ENCODE measurements at places on chromosomes 7 and 10.

- DNase-seq: no peak
These were observed 56.1 kb downstream of the MKI67 start for GRCh38 chr10:128070161-128070560.

DNA sequence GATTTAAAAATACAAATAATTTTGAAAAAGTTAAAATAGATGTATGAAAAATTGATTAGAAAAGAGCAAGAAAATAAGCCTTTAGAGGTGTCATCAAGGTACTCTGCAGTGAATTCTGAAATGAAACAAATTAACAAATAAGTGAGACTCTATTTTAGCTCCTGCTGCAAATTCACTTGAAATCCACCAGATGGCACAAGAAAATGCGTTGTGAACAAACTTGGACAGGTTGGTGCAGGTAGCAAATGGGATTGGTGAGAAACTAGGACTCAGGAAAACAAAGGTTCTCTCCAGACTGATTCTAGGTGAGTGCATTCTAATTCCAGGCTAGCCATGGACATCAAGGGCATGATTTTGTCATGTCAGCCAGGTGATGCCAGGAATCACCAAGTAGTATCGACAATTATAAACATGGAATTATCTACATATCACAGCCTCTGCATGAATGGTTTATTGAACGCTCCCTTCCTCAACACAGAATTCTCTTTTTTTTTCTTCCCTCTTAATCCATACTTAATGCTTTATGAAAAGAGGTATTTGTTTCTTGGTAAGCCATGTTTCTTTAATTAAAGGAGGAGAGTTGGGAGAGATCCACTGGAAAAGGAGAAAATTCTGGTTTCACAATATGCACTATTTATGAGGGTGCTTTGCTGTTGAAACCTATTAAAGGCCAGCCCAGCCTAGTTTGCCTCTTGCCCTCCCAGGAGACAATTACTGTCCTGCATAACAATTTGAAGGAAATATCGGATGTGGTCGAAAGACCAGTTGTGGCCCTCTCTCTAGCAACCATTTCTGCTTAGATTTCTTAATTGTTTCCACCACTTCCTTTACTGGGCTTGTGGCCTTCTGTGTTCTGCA lies 118.1 kb downstream of the ZNF365 start:
- peak; percentile 81 for DNase-seq

DNA sequence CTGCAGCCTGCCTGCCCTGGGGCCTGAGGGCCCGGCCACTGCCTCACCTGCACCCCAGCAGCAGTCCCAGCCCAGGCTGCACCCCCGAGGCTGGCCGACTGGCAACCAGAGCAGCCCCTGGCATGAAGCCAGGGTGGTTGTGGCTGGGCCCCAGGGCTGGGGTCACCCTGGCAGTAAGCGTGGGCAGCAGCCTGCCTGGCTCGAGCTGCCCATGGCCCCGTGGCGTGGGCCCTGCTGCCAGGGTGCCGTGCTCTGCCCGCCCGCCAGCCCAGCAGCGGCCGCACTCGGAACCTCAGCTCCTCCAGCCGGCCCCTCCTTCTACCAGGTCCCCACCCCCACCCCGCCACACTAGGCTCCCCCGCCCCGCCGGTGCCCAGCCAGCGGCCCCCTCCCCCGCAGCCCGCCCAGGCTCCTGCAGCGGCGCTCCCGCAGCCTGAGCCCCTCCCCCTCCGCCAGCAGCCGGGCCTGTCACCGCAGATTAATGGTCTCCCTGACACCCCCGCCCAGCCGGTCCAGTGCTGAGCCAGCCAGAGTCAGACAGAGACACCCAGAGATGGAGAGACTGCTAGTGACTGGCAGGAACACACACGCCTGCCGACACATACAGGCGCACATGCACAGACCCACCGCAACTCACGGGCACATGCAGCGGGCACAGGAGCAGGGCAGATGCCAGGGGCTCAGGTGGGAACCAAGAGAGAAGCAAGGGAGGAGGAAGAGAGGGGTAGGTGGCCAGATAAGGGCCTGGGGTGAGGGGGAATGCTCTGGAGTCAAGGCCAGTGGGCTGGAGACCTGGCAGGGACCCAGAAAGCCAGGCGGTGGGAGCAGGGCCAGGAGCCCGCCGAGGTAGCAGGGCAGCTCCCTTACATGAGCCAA lies 22.4 kb downstream of the KCNH2 start:
- no peak for DNase-seq

- no peak for DNase-seq
These were observed 140.9 kb downstream of the BTAF1 start for GRCh38 chr10:92064506-92064905.

DNA sequence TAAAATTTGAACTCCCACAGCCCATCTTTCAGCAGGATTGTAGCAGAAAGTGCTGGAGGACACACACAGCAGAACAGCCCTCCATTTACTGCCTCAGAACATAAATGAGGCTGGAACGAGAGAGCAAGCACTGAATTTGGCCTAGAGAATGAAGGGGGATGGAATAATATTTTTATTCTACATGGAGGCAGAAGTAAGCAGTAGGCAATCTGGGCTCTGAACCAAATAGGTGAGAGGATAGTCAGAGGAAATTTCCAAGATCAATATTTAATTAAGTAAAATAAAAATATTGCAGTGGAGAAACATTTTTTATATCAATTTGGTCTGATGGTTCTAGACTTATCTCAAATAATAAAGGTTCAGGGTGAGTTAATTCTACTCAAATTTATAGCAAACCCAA lies 29.2 kb upstream of the TSPAN13 start:
- DNase-seq: no peak

DNA sequence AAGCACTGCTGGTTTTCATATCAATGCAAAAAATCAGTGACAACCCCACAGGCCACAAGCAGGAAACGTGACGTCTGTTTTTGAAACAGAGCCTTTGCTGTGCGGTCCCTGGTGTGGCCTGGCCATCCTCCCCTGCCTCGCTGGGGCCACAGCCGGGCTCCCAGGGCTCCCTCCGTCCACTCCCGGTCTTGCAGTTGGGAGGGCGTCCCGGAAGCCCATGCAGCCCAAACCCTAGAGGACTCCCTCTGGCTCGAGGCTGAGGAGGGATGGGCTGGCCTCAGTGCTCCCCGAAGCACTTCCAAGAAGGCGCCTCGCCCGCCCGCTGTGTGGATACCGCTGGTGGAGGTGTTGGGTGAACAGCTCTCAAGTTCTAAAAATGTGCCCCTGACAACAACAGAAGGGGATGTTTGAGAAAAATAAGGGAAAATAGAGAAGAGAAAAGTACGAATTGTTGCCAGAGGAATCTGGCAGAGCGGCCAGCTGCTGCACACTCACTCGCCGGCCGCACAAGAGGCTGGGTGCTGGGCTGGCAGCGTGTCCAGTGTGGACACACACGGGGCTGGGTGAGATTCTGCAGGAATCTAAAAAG lies 73.5 kb downstream of the ZRANB1 start:
- no peak for DNase-seq

DNA sequence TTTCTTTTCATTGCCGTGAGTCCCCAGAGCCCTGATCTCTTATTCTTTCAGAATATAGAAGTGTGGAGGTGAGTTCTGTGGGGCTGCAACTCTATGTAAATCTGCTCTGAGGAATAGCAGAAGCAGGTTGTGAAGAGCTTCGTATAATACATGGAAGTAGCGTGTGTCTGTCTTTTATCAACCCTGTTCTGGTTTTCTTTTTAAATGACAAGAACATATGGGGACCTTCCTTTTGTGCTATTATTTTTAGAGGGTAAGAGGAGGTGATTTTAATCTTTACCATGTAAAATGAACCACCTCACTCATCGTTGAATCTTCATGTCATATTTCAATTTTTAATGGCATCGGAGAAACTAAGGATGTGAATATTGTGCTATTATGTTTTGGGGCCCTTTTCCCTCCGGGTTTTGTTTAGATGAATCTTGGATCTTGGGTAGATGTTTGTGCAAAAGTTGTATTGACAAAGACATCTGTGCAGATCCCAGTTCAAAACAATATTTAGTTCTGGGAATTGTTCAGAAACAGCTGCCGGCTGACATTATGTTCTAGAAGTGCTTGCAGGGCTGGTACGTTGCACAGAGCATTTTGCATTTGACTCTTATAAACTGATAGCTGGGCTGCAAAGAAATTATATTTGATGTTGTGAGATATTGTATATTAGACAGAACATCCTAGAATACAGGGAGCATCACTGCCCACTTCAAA lies 46.7 kb downstream of the PLXDC2 start:
- DNase-seq: no peak

DNA sequence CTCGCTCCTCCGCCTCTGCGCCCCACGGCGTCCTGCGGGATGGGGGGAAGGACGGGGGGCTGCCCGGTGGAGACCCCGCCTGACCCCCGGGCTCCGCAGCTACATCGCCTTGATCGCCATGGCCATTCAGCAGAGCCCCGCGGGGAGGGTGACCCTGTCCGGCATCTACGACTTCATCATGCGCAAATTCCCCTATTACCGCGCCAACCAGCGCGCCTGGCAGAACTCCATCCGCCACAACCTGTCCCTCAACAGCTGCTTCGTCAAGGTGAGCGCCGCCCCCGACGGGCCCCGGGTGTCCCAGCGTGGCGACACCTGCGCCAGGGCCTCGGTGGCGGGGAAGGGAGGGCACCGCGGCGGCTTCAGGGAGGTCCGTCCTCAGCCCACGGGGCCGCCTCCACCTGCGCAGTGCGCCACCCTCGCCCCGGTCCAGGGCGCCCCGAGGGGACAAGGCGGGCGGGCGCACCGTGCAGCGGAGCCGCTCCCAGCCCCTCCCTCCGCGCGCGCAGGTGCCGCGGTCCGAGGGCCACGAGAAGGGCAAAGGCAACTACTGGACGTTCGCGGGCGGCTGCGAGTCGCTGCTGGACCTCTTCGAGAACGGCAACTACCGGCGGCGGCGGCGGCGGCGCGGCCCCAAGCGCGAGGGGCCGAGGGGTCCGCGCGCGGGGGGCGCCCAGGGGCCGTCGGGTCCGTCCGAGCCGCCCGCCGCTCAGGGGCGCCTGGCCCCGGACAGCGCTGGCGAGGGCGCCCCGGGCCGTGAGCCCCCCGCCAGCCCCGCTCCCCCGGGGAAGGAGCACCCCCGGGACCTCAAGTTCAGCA lies 793 bp downstream of the FOXL3 start:
- no peak for DNase-seq

- DNase-seq: peak; percentile 8
These were observed 36.0 kb downstream of the NRCAM start for GRCh38 chr7:108419961-108420908.

- no peak for DNase-seq
These were observed 59.8 kb downstream of the CPVL start for GRCh38 chr7:29086545-29086944.

GRCh38 chr7:12327922-12328321 lies 75.7 kb downstream of the VWDE start:
- no peak for DNase-seq

GRCh38 chr7:140616328-140616727 lies 24.3 kb downstream of the DENND2A start:
- DNase-seq: no peak

DNA sequence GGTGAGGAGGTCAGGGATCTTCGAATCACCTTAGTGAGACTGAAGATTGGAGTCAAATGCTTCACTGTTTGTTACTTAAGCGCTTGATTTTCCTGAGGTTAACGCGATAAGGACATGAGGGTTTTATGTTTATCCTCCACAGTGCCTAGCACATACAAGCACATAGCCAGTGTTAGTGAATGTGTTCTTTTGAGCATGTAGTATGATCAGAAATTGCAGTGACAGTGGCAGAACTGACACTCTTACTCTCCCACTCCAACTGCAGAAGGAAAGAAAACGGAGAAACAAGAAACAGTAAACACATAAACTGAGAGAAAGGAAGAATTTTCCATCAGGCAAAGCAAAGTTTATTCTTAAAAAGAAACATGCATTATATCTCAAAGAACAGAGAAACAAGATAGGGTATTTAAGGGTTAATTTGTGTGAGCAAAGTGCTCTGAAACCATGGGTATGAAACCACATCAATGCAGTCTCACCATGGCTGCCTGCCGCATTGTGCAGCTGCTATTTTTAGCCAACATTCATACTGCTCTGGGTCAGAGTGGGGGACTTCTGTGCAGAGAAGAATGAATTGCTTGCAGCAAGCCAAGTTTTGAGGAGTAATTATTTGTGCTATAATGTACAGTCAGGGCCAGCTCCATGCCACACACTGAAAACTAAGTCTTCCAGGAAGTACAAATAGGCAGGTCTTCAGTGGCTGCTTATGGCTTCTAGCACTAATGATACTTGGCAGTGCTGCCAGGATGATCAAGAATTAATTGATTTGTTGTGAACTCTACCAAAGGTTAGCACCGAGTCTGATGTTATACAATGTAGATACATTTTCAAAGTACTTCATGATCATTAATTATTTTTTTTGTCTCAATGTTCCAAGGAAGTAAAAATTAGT lies 152.0 kb downstream of the MACC1 start:
- no peak for DNase-seq

DNA sequence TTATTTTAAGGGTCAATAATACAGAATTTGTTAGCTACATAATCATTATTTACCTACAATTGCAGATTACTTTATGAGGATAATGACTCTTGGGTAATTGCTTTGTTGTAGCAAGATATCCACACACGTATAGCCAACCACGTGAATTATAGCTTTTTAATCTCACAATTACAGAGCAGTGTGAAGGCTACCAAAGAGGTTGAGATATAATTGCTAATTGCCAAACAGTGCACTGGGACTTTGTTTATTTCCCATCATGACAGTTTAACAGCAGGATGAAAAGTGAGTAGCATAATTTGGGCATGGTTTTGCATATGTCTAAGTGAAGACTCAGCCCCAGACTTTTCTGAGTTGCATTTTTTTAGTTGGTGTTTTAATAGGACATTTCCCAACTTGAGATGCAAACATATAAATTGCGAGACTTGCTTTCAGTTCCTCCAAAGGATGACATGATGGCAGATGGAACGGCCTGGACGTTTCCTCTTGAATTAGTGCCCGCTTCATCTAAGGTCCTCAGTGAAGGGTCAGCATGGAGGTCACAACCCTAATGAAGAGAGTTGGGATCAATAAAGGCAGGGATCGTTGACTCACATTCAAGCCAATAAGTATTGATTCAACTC lies 180.7 kb upstream of the GPR26 start:
- peak; percentile 21 for DNase-seq

DNA sequence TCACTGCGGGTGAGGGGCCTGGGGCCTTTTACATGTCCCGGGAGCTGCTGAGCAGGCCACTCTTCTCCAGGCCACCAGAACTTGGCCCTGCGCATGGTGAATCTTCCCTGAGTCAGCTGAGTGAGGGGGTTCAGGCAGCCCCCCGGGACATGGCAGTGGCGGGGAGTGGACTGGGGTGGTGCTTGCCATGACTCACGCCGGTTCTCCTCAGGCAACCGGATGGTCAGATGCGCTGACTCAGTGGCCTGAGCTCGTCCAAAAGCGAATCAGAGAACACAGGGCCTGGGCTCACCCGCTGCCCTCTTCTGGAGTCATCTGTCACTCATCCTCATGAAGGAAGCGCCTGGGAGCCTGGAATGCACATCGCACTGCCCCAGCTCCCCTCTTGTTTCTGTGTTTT lies 33.5 kb downstream of the HTRA1 start:
- DNase-seq: peak; percentile 41

GRCh38 chr7:92729172-92729571 lies 107.2 kb downstream of the CDK6 start:
- DNase-seq: no peak
